ENCODE measurements at places on chromosomes 13 and 19. TPM values are rescaled to one million over a fixed set of nuclear protein-coding genes. Genes with fewer than 3 reads are reported as not detected.

Gene CD33
- not detected for polyA plus RNA-seq

Gene JAK3
- 2.8 TPM for polyA plus RNA-seq

Gene ZNF571
- 5.0 TPM for polyA plus RNA-seq

Gene ANO8
- polyA plus RNA-seq = 4.3 TPM

Gene CYP2S1
- polyA plus RNA-seq = 137 TPM

Gene FAM124A
- polyA plus RNA-seq = 35.9 TPM

Gene PEG3
- polyA plus RNA-seq = not detected

Gene ODAD3
- polyA plus RNA-seq = 6.1 TPM

Gene TBXA2R
- 0.47 TPM for polyA plus RNA-seq

Gene RNF113B
- polyA plus RNA-seq = 0.19 TPM

Gene NCR1
- polyA plus RNA-seq = 1.8 TPM

Gene AXL
- polyA plus RNA-seq = 9.0 TPM

Gene LENG1
- polyA plus RNA-seq = 17.2 TPM
